RCC 7860 (cell line): ENCODE measurements at places on chromosomes 3 and 15.

GRCh38 chr15:72934921-72935320 is 117.3 kb upstream of the NEO1 start:
- no peak for DNase-seq

DNA sequence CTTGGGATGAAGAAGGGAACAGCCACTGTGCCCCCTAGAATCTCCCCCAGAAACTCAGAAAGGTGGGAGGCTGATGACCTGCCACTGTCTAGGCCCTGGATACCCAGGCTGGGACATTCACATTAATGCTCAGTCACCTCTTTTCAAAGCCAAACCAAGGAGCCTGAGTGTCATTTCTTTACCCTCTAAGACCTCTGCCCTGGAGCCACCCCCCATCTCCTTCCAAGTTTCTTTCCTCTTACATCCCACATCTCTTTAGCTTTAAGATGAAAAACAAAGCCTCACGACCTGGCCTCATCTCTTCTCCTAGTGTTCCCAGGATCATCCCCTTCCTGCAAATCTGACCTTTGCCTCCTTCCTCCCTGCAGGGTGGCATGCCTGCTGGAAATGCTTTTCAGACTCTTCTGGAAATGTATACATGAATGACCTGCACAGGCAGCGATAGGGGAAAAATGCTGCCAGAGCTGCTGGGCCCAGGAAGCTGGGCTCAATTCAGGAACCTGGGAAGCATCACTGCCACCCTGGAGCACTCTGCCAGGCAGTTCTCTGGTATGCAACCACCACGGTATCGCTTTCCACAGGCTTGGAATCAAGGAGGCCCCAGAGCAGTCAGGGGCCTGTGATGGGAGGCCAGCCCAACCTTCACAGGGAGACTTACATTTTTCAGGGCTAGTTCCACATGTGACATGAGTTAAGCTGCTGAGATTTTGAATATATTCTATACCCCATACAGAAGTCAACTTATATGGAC is 67.6 kb downstream of the DAPK2 start:
- DNase-seq: no peak

DNA sequence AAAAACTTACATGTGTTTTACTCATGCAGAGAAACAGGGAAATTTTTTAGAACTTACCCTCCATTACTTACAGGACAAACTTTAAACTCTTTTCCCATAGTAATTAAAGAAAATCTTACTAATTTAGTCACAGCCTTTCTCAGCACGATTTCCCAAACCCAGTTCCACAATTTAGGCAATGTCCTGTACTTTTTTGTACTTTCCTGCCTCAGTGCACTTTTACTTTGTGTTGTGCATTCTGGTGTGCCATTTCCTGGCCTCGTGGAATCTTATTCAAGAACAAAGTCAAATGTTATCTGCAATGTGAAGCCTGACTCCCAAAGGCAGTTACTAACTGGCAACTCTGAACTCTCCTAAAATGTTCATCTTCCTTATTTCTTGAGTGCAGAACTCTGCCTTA is 1.9 kb downstream of the SLC33A1 start:
- DNase-seq: no peak

- DNase-seq: no peak
These were observed 29.5 kb upstream of the LSAMP start for GRCh38 chr3:116474801-116475200.

- DNase-seq: peak; percentile 34
These were observed 41.9 kb downstream of the CCDC12 start for GRCh38 chr3:46934498-46935167.

DNA sequence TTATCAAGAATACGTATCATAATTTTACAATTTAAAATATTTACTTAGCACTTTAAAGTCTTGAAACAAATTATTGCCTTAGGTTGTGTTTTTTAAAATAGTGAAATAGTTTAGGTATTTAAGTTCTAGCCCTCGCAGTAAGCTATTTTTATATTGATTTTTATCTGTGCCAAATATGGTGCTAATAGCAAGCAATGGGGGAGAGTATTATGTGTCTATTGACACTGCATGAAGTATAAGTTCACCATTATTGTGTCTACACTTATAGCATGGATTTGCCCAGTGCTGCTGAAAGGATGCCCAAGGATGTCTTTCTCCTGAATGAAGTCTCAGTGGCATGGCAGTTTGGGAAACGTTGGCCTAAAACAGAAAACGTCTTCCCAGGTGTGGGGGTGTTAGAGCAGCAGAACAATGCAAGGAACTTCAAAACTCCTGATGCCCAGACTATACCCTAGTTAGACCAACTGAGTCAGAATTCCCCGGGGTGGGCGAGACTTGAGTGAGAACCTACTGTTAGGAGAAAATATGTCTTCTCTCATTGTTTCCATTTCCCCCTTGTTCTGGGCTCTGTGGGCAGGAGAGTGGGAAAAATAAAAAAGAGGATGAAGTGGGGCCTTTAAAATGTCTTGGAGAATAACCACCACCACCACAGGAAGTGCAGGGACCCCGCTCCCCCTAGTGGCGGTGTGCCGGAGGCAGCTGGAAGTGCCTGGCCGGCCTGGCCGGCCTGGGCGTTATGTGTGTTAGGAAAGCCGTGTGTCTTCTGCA is 104.2 kb upstream of the SLC7A14 start:
- DNase-seq: no peak

DNA sequence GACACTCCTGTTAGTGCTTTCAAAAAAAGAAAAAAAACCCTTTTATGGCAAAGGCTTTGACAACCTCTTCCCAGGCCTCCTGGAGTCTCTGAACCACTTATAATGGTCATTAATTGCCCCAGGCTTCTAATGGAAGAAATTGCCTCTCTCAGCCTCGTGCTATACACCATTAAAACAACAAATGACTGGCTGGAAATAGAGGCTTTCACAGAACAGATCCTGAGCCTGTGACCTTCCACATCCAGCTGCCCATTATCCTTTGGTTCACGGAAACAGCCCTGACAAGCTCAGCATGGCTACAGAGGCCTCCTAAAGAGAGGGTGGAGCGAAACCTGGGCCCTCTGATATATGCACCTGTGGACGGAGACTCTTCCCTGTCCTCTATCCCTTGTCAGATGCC is 26.8 kb upstream of the MKRN3 start:
- no peak for DNase-seq

DNA sequence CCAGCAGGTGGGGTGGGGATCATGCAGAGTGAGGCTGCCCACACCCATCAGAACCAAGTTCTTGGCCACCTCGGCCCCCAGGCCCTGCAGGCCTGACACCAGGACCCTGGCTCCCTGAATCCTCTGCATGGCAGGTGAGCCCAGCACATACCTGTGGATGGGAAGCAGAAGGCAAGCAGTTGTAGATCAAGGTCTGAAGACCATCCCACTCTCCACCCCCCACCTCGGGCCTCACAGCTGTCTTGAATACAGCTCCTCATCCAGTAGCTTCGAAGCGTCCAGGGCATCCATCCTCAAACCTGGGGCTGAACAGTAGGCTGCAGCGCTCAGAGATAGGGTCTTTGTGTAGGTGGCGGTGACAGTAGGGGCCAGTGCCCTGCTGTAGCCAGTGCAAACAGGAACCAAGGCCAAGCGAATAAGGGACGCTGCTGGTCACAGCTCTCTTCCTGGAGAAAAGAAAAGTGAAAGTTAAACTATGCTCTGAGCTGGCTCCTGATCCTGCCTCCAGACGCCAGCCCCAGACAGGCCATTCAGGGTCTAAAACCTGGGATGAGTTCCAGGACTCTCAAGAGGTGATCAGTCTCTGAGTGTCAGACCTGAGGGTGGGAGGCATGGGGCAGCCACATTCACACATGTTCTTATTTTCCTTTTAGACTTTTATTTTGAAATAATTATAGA is at the start of gene UBA7:
Gene UBA7 (minus strand): TSS at position 457 of the 678 bp plus-strand sequence. CDS start 166 bp downstream, at position 291.
- peak; percentile 65 for DNase-seq

- DNase-seq: no peak
These were observed 119.0 kb upstream of the DLG1 start for GRCh38 chr3:197417441-197417840.

- no peak for DNase-seq
These were observed 21.8 kb downstream of the ZNF860 start for GRCh38 chr3:32003380-32003779.

DNA sequence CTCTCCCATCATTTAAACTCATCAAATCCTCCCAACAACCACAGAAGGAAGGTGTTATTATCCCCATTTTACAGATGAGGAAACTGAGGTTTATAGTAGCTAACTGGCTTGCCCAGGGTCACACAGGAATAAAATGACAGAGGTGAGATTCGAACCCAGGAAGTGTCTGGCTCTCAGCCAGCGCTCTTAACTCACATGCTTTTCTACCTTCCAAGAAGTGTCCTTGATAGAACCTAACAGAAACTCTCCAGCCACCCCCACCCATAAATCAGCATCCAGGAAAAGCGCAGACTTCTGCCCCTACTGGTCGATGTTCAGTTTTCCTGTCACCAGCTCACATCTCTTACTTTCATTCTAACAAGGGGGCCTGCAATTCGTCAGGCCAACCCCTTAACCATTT is 51.7 kb downstream of the SPATA12 start:
- DNase-seq: no peak

GRCh38 chr3:190497811-190498210 is 16.1 kb upstream of the IL1RAP start:
- no peak for DNase-seq

DNA sequence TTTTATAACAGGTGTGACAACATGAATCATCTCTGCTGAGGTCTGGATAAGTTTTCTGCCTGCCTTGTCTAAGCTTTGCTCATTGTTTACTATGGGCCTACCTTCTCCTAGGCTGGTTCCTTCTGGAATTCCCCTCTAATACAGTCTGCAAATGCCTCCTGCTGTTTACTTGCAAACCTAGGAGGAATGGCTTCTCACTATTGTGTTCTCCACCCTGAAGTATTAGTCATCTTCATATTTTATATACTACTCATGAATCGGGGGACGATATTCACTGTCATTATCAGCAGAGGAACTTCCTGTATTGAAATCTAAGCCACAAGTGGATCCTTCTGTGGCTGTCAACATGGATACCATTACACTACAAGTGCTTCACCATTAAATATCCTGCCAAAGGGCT is 154.8 kb downstream of the PLCL2 start:
- peak; percentile 91 for DNase-seq

GRCh38 chr15:82538961-82539690 is 1.1 kb downstream of the RPS17 start:
- peak; percentile 8 for DNase-seq
